ENCODE measurements at places on chromosomes 7 and 10. TPM values are rescaled to one million over a fixed set of nuclear protein-coding genes. Genes with fewer than 3 reads are reported as not detected.

DNA sequence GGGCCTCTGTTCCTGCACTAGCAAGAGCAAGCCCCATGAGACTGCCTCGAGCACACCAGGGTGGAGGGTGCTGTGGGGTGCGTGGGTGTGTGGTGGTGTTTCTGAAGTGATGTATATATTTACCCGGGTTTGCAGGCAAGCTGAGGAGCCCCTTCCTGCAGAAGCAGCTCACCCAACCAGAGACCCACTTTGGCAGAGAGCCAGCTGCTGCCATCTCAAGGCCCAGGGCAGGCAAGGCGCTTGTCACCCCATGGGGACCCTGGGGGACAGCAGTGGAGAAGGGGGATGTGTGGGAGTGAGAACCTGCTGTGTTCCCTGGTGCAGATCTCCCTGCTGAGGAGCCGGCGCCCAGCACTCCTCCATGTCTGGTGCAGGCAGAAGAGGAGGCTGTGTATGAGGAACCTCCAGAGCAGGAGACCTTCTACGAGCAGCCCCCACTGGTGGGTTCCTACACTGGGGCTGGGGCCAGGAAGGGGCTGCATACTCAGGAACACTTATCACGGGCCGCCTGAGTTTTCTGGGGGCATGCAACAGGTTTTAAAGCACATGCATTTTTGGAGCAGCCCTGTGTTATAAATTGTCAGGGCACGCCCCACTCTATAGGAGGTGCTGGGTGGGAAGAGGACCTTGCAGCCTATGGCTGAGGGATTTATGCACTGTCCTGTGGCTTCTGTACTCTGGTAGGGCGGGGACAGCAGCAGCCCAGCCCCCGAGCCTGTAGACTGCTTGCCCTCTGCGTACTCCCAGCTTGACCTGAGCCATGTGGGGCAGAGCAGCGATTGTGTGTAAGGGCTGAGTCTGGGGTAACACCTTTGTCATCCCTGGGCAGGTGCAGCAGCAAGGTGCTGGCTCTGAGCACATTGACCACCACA lies 5.9 kb downstream of the PGAM2 start:
- no peak overlapping the region for H3K27ac ChIP-seq
- H3K4me3 ChIP-seq, result no peak overlapping the region
- DNase-seq, result no peak
- no peaks in the 10 kb centered on the region for H3K27me3 ChIP-seq

The SEC31B gene
- 9.0 TPM for total RNA-seq

The COPS6 gene
- 66.1 TPM for total RNA-seq

DNA sequence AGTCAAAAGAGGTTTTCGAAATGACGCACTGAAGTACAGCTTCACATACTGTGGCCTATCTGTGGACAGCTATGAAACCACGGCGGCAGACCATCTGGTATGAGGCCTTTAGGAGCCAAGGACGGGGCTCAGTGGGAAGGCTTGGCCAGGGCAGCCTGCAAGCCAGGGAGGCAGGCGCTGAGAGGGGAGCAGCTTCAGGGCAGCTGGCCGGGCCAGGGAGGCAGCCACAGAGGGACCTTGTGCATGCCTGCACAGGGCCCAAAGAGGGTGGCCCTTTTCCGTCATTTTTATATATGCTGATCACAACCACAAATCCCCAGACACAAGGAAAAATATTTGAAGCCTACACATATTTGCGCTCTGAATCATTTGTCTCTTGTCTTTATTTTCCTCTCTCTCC lies 13.5 kb downstream of the CALD1 start:
- H3K36me3 ChIP-seq, result no peaks in the 10 kb centered on the region
- no peak overlapping the region for H3K4me3 ChIP-seq
- H3K4me1 ChIP-seq, result no peaks in the 10 kb centered on the region
- H3K27ac ChIP-seq, result peak overlapping the region; percentile 53
- DNase-seq, result no peak

The KCNH2 gene
- total RNA-seq, result 2.0 TPM

DNA sequence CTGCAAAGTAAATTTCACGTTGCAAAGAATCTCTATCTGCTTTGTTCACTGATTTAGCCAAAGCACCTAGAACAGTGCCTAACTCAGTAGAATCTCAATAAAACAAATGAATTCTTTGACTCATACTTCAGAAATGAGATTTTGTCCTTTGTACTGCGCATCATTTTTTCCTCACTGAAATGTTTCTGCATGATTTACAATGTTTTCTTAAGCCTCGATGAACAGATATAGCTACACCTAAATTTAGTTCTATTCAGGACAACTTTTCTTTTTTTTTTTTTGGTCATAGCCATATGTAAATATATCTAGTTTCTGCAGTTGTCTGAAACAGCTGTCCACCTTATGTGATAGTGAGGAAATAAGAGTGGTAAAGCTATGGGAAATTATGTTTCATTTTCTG lies 15.3 kb downstream of the GNAT3 start:
- H3K36me3 ChIP-seq, result no peaks in the 10 kb centered on the region
- no peaks in the 10 kb centered on the region for H3K27me3 ChIP-seq
- H3K4me3 ChIP-seq, result no peak overlapping the region

DNA sequence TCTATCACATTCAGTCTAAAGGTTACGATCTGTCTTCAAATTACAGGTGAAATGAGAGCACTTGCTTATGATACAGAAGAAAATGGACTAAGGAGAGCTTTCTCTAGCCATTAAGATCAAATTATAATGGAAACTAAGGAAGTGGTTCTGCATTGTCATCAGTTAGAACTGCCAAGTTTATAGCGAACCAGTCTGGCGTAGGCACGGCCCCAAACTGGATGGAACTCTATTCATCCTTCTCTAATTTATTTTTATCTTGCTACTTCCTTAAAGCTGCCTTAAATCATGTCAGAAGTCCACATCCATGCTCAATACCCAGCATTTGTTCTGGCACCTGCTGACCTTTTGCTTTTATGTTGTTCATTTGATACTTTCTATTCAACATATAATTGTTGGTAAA lies 63.7 kb upstream of the APBB1IP start:
- H3K4me1 ChIP-seq, result no peaks in the 10 kb centered on the region
- no peak overlapping the region for H3K4me3 ChIP-seq
- DNase-seq, result no peak

- DNase-seq, result no peak
- no peak overlapping the region for H3K27ac ChIP-seq
- H3K27me3 ChIP-seq, result no peaks in the 10 kb centered on the region
Measured at GRCh38 chr7:28001896-28002295, 178.7 kb downstream of the JAZF1 start.

- no peak overlapping the region for H3K4me3 ChIP-seq
- H3K27ac ChIP-seq, result peak overlapping the region; percentile 52
- peaks cover 44% of the 10 kb centered on the region for H3K4me1 ChIP-seq
- H3K27me3 ChIP-seq, result no peaks in the 10 kb centered on the region
Measured at GRCh38 chr7:101936611-101937231, 119.3 kb downstream of the CUX1 start.

DNA sequence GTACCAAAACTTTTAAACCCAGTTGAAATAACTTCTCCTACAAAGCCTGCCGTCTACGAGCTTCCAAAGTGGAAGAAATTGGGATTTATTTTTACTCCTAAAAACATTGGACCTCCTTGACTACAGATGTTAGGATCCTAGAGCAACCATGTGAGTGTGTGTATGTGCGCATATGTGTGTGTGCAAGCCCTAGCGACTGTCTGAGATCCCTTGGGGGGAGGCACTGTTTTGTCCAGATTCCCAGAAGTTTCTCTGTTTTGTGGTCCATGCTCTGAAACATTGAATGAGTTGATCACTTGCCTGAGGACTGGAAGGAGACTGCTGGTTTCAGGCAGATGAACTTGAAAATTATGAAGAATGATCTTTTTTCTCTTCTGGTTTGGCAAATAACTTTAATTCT lies 312.3 kb upstream of the ZNF32 start:
- no peak overlapping the region for H3K27ac ChIP-seq
- H3K36me3 ChIP-seq, result no peaks in the 10 kb centered on the region
- no peaks in the 10 kb centered on the region for H3K4me1 ChIP-seq
- no peaks in the 10 kb centered on the region for H3K27me3 ChIP-seq
- no peak for DNase-seq

The BICC1 gene
- total RNA-seq, result 9.1 TPM

- peak overlapping the region; percentile 28 for H3K27ac ChIP-seq
- peak; percentile 49 for DNase-seq
- no peaks in the 10 kb centered on the region for H3K27me3 ChIP-seq
- no peaks in the 10 kb centered on the region for H3K36me3 ChIP-seq
- peaks cover 5% of the 10 kb centered on the region for H3K4me1 ChIP-seq
- peak overlapping the region; percentile 27 for H3K4me3 ChIP-seq
Measured at GRCh38 chr10:44382981-44383748, 1.7 kb downstream of the CXCL12 start.

The GNAT3 gene
- not detected for total RNA-seq
